Gastroesophageal sphincter (tissue), 4 donors: ENCODE measurements at places on chromosomes 5 and 9. TPM values are rescaled to one million over a fixed set of nuclear protein-coding genes. Genes with fewer than 3 reads are reported as not detected.

Gene LECT2
- not detected for total RNA-seq

Gene MAMDC2
- 145 TPM for total RNA-seq

Gene RGS7BP
- 3.4 TPM for total RNA-seq

Gene KLHL3
- total RNA-seq: 2.3 TPM

Gene SEMA6A
- total RNA-seq: 10.9 TPM

Gene CAPSL
- not detected for total RNA-seq

Gene PPP2R2B
- total RNA-seq: 2.8 TPM

Gene PLCXD3
- total RNA-seq: 3.0 TPM

Gene LCN1
- not detected for total RNA-seq

Gene GLRA1
- total RNA-seq: not detected

Gene MZB1
- total RNA-seq: not detected

Gene RNF183
- 0.37 TPM for total RNA-seq

Gene SLC36A2
- not detected for total RNA-seq
